ENCODE measurements at places on chromosomes 4 and X. TPM values are rescaled to one million over a fixed set of nuclear protein-coding genes. Genes with fewer than 3 reads are reported as not detected.

DNA sequence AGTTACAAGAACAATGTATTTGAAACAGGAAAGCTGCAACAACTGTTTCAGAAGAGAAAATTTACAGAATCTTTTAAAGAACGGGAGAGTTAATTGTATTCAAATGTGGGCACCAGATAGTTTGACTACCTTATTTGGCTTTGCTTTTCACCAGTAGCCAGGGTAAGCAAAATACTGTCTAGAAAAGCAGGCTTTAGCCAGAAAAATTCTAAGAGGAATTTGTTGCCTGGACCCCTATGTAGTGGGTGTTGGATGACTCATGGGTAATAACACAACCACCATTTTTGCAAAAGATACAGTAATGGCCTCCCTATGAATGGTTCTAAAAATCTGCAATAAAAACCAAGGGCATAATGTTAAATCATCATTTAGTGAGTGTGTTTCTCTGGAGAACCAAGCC, 233.4 kb upstream of the ANXA3 start:
- DNase-seq, result no peak

- no peak for DNase-seq
These were observed 29.6 kb downstream of the SMARCA1 start for GRCh38 chrX:129493643-129494042.

DNA sequence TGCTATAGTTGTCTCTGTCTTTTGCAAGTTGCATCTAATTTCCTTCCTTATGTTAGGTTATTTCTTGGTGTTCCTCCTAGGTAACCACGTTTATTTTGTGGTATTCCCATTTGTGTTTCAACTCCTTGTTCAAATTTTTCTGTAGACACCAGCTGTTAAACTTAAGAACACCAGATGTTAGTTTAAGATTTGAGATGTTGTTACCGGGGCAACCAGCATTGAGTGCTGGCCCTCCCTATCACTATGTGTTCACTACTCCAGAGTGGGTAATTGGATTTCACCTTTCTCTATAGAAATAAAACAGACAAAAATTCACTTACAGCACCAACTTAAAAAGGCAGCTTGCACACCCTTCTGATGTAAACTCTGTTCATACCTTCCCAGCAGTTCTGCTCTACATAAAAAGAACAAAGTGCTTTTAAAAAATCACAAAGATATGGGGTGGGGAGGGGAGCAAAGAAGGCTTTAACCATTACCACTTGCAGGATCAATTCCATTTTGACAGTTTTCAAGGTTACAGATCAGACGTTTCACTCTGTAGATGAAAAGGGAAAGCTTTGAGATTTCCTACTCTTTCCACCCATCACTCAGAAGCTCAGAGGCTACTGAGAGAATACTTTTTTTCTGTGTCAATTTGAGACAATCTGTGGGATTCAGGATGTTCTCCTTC, 82.9 kb downstream of the DKK2 start:
- DNase-seq, result no peak

The CXXC4 gene
- total RNA-seq, result 3.0 TPM

- no peak for DNase-seq
These were observed 34.6 kb downstream of the LAMTOR3 start for GRCh38 chr4:99859618-99860017.

GRCh38 chr4:84778041-84778440, 188.4 kb downstream of the WDFY3 start:
- DNase-seq, result no peak

DNA sequence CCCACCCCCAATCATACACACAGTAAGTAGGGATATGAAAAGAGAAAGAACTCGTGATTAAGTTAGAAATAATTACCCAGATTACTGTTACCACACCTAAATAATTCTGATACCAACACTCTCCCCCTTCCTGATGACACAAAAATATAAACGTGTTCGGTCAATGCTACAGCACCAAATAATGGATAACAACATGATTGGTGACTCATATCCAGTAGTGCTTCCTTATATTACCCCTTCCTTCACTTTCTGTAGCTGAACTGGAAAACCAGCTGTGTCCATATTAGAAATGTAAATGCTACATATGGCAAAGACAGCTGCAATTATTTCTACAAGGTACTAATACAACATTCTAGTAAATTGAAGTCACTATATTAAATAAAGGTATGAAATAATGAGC, 20.8 kb downstream of the EIF4E start:
- no peak for DNase-seq

DNA sequence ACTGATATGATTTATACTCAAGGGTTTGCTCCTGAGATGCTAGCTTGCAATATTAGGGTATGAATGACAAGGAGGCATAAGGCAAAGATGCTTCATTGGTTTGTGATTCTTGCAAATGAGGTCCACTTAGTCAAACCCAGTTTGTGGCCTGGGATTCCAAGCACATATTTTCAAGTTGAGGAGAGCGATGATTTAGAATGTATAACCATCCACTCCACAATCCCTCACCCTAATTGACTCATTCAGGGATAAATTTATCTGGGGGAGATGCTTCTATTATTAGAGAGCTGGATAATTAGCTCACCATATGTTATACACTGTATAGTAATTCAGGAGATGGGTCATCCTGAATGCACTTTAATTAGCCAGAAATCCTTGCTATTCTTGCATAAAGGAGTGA, 118.3 kb upstream of the PUDP start:
- DNase-seq, result no peak

The SORBS2 gene
- 17.8 TPM for total RNA-seq

- DNase-seq, result no peak
These were observed 67.6 kb downstream of the FAM53A start for GRCh38 chr4:1616557-1616930.

The UCP1 gene
- total RNA-seq, result 0.21 TPM
